ENCODE measurements at places on chromosomes 13 and 19.

- no peak for DNase-seq
Observed at GRCh38 chr13:83350569-83350968, 531.7 kb downstream of the SLITRK1 start.

- DNase-seq, result no peak
Observed at GRCh38 chr13:105598529-105598928, 936.9 kb downstream of the EFNB2 start.

DNA sequence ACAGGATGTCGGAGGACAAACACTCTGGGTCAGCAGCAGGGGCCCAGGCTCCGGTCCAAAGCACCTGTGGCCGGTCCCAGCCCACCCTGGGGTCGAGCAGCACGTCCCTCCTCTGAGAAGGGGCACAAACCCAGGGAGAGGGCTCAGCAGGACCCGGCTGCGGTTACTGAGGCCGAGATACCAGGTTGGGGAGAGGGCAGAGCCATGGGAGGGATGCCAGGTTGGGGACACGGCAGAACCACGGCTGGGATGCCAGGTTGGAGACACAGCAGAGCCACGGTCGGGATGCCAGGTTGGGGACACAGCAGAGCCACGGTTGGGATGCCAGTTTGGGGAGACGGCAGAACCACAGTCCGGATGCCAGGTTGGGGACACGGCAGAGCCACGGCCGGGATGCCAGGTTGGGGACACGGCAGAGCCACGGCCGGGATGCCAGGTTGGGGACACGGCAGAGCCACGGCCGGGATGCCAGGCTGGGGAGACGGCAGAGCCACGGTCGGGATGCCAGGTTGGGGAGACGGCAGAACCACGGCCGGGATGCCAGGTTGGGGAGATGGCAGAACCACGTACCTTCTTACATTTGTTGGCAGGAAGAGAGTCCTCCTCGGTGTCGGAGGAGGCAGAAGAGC is 18.5 kb downstream of the MIER2 start:
- no peak for DNase-seq

DNA sequence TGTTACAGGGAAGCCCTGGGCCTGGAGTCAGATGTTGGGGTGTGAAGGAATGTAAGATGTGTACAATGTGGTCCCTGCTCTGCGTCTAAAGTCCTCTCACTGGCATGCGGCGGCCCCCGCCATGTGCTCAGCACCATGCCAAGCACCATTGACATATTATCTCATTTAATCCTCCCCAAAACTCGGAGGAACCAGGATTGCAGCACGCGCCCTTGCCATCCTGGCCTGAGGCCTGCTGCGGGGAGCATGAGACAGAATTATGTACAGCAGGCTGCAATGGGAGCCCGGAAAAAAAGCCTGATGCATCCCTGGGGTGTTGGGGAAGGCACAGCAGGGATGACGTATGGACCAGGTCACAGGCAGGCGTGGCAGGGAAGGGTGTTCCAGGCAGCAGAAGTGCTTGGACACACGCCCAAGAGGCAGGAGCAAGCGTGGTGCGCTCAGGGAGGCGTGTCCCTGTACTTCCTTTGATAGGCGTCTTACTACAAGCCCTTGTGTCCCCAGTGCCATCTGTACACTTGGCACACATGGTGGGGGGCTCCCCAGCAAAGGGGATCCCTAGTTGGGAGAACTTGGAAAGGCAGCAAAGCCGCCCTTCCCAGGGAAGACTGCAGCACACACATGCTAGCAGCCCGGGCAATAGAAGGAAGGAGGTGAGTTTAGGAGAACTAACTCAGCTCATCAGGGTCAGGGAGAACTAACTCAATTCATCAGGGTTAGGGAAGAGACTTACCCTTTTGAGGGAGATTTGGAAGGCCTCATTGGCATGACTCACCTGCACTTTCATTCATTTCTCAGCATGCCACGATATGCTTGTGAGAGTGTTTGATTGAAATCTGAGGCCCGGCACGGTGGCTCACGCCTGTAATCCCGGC is 3.4 kb downstream of the EVI5L start:
- DNase-seq, result no peak

- DNase-seq, result no peak
Observed at GRCh38 chr13:20997301-20998161, 63.9 kb downstream of the LATS2 start.

All from activated T-cell treated with anti-CD3 and anti-CD28 coated beads, Interleukin-2, amount 50 U/mL, for 1 hour (primary cell).